ENCODE measurements at places on chromosomes 2 and 18.

GRCh38 chr2:18169893-18170175 lies 291.4 kb downstream of the KCNS3 start:
- DNase-seq = no peak

- no peak for DNase-seq
Measured at GRCh38 chr2:17976871-17977746, 98.6 kb downstream of the KCNS3 start.

- no peak for DNase-seq
Measured at GRCh38 chr2:3034856-3035255, 342.8 kb downstream of the EIPR1 start.

DNA sequence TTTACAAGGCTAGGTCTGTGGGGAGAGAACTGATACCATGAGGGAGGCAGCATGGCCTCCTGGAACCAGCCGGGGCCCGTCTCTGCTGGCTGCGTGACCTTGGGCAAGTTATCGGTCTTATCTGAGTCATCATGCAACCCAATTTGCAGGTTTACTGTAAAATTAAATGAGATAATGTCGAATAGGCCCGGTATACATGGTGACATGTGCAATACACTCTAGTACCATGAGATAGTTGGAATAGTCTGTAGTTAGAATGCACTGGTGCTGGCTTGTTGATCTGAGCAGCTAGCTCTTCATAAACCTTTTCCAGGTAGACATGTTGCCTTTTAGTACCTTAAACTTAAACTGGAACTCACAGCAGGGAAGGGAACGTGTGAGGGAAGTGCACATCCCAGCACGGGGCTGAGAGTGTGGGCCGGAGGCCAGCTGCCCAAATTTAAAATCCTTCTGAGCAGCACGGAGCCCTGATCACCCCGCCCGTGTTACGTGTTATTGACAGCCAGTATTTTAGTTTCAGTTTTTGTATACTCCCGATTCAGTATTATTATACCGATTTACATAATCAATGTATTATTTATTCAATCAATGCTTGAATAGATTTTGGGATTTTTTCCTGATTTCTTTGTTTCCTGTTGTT lies 72.4 kb upstream of the HS6ST1 start:
- no peak for DNase-seq

Data from nephron progenitor cell (in vitro differentiated cells).